A549 treated with GW870086 at 1 μM for 4 hours (cell line): ENCODE measurements at places on chromosomes 4 and X. TPM values are rescaled to one million over a fixed set of nuclear protein-coding genes. Genes with fewer than 3 reads are reported as not detected.

The PDZD4 gene
- 2.2 to 4.1 TPM (median 3.4 TPM) in 5 replicates for total RNA-seq

The CT45A10 gene
- total RNA-seq, result 0.41 to 1.1 TPM in 2 of 5 replicates, not detected in the others

The MAGEA9B gene
- total RNA-seq, result not detected in 5 replicates

The SYP gene
- total RNA-seq, result 2.7 to 3.5 TPM (median 3.0 TPM) in 5 replicates

The LRP2BP gene
- total RNA-seq, result 0.06 to 0.31 TPM (median 0.14 TPM) in 5 replicates

The MAGEC3 gene
- not detected in 5 replicates for total RNA-seq

The GRID2 gene
- total RNA-seq, result not detected in 5 replicates
